PC-9 (cell line): ENCODE measurements at places on chromosomes 6 and 20. TPM values are rescaled to one million over a fixed set of nuclear protein-coding genes. Genes with fewer than 3 reads are reported as not detected.

DNA sequence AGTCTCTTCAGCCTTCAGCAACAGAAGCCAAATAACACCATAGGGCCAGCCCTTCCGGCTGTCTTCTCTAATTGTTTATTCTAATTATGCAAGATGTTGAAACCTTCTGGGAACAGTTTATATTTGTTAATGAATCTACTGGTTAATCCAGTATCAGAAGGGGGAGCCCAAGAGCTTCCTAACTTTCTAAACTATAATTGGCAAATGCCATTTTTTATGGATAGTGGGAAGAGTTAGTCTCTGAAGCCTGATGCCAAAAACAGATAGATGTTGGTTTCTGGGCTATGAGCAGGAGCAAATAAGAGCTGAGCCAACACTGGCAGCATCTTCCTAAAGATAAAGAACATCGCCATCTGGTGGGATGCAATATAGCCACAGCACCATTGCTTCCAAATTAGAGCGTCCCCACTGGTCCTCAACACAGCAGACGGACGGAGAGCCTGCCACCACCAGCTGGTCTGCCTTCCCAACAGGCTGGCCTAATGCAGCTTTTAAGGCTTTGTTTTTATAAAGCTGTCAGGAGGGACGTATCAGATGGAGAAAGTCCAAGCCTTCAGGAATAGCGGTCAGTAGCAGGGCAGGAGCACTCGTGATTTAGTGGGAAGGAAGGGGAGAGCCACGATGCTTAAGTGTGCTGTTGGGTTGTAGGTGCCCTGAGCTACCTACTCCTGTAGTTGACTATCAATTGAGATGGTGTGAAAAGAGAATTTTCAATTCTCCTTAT lies 118.8 kb downstream of the RALGAPA2 start:
- no peaks in the 10 kb centered on the region for H3K4me1 ChIP-seq
- no peaks in the 10 kb centered on the region for H3K27me3 ChIP-seq
- H3K4me3 ChIP-seq, result no peak overlapping the region
- DNase-seq, result peak; percentile 8

DNA sequence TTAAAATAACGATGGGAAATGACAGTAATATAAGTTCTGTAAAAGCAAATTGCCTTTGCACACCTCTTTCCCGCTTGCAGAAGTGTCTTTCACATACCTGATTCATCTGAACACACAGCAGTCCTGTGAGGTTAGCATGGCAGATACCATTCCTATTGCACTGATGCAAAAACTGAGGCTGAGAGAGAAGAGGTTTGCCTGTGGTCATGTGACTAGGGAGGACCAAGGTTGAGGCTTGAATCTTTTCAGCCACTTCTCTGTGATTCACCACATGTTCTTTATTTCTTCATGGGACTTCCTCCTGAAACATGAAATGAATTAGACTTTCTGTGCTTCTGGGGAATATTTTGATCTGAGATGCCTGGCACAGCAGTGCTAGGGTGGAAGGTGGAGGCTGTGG lies 92.9 kb downstream of the VEGFA start:
- no peak overlapping the region for H3K4me3 ChIP-seq
- no peak for DNase-seq
- no peak overlapping the region for H3K27ac ChIP-seq
- H3K27me3 ChIP-seq, result no peaks in the 10 kb centered on the region
- H3K36me3 ChIP-seq, result no peaks in the 10 kb centered on the region
- H3K4me1 ChIP-seq, result no peaks in the 10 kb centered on the region

GRCh38 chr6:104253236-104253635 lies 606.5 kb downstream of the HACE1 start:
- no peaks in the 10 kb centered on the region for H3K27me3 ChIP-seq
- peak; percentile 81 for DNase-seq
- peak overlapping the region; percentile 72 for H3K27ac ChIP-seq
- H3K4me1 ChIP-seq, result peaks cover 34% of the 10 kb centered on the region

Gene TDRD6
- total RNA-seq, result 0.23 and 0.57 TPM in 2 replicates

GRCh38 chr6:71031912-71032311 lies 75.1 kb upstream of the B3GAT2 start:
- H3K4me3 ChIP-seq, result no peak overlapping the region
- H3K27ac ChIP-seq, result no peak overlapping the region
- no peak for DNase-seq
- H3K4me1 ChIP-seq, result no peaks in the 10 kb centered on the region
- no peaks in the 10 kb centered on the region for H3K27me3 ChIP-seq
- no peaks in the 10 kb centered on the region for H3K36me3 ChIP-seq

GRCh38 chr6:37265860-37266259 lies 7.9 kb upstream of the TMEM217 start:
- H3K27me3 ChIP-seq, result no peaks in the 10 kb centered on the region
- no peak overlapping the region for H3K4me3 ChIP-seq
- H3K36me3 ChIP-seq, result 0 out of 2 replicates have a peak, but pooled peaks cover 10% of the 10 kb centered on the region
- H3K4me1 ChIP-seq, result no peaks in the 10 kb centered on the region

GRCh38 chr6:81769824-81770223 lies 17.3 kb upstream of the TENT5A start:
- H3K4me3 ChIP-seq, result no peak overlapping the region
- H3K36me3 ChIP-seq, result no peaks in the 10 kb centered on the region
- no peak for DNase-seq
- H3K27ac ChIP-seq, result no peak overlapping the region

Gene LY86
- not detected in 2 replicates for total RNA-seq

GRCh38 chr20:1448081-1448620 lies 18.5 kb downstream of the NSFL1C start:
- H3K27ac ChIP-seq, result no peak overlapping the region
- DNase-seq, result no peak
- H3K27me3 ChIP-seq, result no peaks in the 10 kb centered on the region
- H3K36me3 ChIP-seq, result peaks cover 58% of the 10 kb centered on the region

GRCh38 chr6:147983581-147984366 lies 358.9 kb upstream of the SASH1 start:
- no peak overlapping the region for H3K4me3 ChIP-seq
- no peaks in the 10 kb centered on the region for H3K4me1 ChIP-seq
- no peak for DNase-seq

Gene MTFR2
- total RNA-seq, result 10.5 and 12.6 TPM in 2 replicates

GRCh38 chr6:50822078-50822476 lies 3.4 kb downstream of the TFAP2B start:
- DNase-seq, result no peak
- H3K4me3 ChIP-seq, result no peak overlapping the region
- peaks cover 25% of the 10 kb centered on the region; the same call in 1 of the 2 replicates for H3K27me3 ChIP-seq
- no peaks in the 10 kb centered on the region for H3K36me3 ChIP-seq

- DNase-seq, result no peak
- no peak overlapping the region for H3K27ac ChIP-seq
- peaks cover 6% of the 10 kb centered on the region; the same call in 1 of the 2 replicates for H3K27me3 ChIP-seq
- H3K36me3 ChIP-seq, result no peaks in the 10 kb centered on the region
These were observed 17.4 kb upstream of the MPC1 start for GRCh38 chr6:166400181-166400580.

GRCh38 chr20:5913166-5913565 lies 37.2 kb downstream of the TRMT6 start:
- H3K4me1 ChIP-seq, result no peaks in the 10 kb centered on the region
- peaks cover 65% of the 10 kb centered on the region for H3K27me3 ChIP-seq
- no peak overlapping the region for H3K27ac ChIP-seq
- H3K4me3 ChIP-seq, result no peak overlapping the region
- no peaks in the 10 kb centered on the region for H3K36me3 ChIP-seq
- DNase-seq, result no peak

- no peaks in the 10 kb centered on the region for H3K36me3 ChIP-seq
- no peak overlapping the region for H3K4me3 ChIP-seq
- H3K4me1 ChIP-seq, result no peaks in the 10 kb centered on the region
- H3K27ac ChIP-seq, result no peak overlapping the region
These were observed 53.4 kb downstream of the TRAF3IP2 start for GRCh38 chr6:111552241-111552744.

Gene MUCL3
- not detected in 2 replicates for total RNA-seq

GRCh38 chr6:125107896-125108295 lies 45.7 kb upstream of the TPD52L1 start:
- H3K27ac ChIP-seq, result no peak overlapping the region
- H3K4me1 ChIP-seq, result peaks cover 7% of the 10 kb centered on the region
- peak; percentile 27 for DNase-seq
- no peaks in the 10 kb centered on the region for H3K36me3 ChIP-seq

GRCh38 chr6:145309842-145310535 lies 425.3 kb downstream of the EPM2A start:
- no peak for DNase-seq
- no peak overlapping the region for H3K27ac ChIP-seq
- no peaks in the 10 kb centered on the region for H3K27me3 ChIP-seq
- H3K36me3 ChIP-seq, result no peaks in the 10 kb centered on the region
- H3K4me3 ChIP-seq, result no peak overlapping the region
- H3K4me1 ChIP-seq, result no peaks in the 10 kb centered on the region

GRCh38 chr6:31690231-31691077 lies 9.6 kb upstream of the LY6G5C start:
- no peaks in the 10 kb centered on the region for H3K36me3 ChIP-seq
- H3K27ac ChIP-seq, result no peak overlapping the region
- no peak overlapping the region for H3K4me3 ChIP-seq

GRCh38 chr20:17109307-17109706 lies 117.5 kb upstream of the PCSK2 start:
- H3K27ac ChIP-seq, result no peak overlapping the region
- no peak overlapping the region for H3K4me3 ChIP-seq
- no peaks in the 10 kb centered on the region for H3K36me3 ChIP-seq
- H3K27me3 ChIP-seq, result 0 out of 2 replicates have a peak, but pooled peaks cover 6% of the 10 kb centered on the region

Gene SAMD3
- not detected in 2 replicates for total RNA-seq

DNA sequence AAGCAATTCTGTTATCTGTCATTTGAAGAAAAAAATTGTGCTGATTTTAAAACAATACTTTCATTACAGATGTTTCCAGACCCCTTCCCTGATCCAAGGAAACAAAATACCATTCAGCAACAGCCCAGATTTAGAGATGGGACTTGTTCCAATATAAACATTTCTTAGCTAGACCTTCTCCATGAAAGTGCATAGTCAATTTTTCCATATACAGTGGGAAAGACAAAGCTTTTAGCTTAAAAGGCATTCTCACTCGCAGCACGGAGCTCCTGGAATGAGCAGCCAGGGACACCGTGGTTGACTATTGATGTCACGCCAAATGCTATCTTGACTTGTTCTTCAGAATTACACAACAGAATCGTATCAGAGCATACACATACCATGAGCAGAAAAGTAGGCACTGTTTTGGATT lies 21.5 kb downstream of the LAMA4 start:
- no peak for DNase-seq
- H3K27me3 ChIP-seq, result no peaks in the 10 kb centered on the region

Gene SLC17A9
- 0.20 and 0.22 TPM in 2 replicates for total RNA-seq

GRCh38 chr20:8152183-8152582 lies 20.1 kb downstream of the PLCB1 start:
- no peak overlapping the region for H3K4me3 ChIP-seq
- no peaks in the 10 kb centered on the region; the same call in 1 of the 2 replicates for H3K4me1 ChIP-seq
- H3K27ac ChIP-seq, result no peak overlapping the region
- DNase-seq, result no peak
- H3K36me3 ChIP-seq, result no peaks in the 10 kb centered on the region

Gene TBC1D32
- total RNA-seq, result 12.0 and 14.0 TPM in 2 replicates

DNA sequence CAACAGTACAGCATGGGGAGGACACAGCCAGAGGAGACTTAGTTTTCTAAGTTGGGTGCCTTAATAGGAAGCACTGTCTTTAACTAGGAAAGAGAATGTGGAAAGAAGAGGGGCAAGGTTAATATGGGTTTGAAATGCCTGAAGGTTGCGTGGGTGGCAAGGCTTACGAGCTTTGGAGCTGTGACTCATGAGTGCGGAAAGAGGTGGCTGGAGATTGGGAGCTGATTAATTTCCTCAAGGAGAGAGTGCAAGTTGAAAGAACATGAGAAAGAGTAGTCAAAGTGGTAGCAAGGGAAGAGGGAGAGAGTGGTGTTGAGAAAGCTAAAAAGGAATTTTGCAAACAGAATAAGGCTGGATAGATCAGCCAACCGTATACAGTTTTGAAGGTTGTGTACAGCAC lies 315.1 kb upstream of the PRND start:
- H3K27ac ChIP-seq, result no peak overlapping the region
- no peak overlapping the region for H3K4me3 ChIP-seq
- peaks cover 13% of the 10 kb centered on the region; the same call in 1 of the 2 replicates for H3K27me3 ChIP-seq
- no peak for DNase-seq
- no peaks in the 10 kb centered on the region for H3K4me1 ChIP-seq
- H3K36me3 ChIP-seq, result no peaks in the 10 kb centered on the region

- H3K27me3 ChIP-seq, result no peaks in the 10 kb centered on the region
- H3K4me3 ChIP-seq, result no peak overlapping the region
These were observed 1513.4 kb upstream of the DEFB115 start for GRCh38 chr20:29744071-29744470.

DNA sequence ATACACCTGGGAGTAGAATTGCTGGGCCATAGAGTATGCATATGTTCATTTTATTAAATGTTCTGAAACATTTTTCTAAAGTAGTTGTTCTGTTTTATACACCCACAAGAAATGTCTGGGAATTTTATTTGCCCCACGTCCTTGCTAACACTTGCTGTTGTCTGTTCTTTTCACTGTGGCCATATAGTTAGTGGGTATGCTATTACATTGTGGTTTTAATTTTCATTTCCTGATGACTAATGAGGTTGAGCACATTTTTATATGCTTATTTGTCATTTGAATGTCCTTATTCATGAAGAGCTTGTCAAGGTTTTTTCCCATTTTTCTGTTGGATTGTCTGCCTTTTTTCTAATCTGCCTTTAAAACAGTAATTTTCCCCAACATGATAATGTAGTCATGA lies 41.5 kb upstream of the TGM3 start:
- H3K4me3 ChIP-seq, result no peak overlapping the region
- DNase-seq, result no peak
- H3K36me3 ChIP-seq, result no peaks in the 10 kb centered on the region
- H3K27ac ChIP-seq, result no peak overlapping the region
- peaks cover 19% of the 10 kb centered on the region; the same call in 1 of the 2 replicates for H3K27me3 ChIP-seq
- no peaks in the 10 kb centered on the region for H3K4me1 ChIP-seq

DNA sequence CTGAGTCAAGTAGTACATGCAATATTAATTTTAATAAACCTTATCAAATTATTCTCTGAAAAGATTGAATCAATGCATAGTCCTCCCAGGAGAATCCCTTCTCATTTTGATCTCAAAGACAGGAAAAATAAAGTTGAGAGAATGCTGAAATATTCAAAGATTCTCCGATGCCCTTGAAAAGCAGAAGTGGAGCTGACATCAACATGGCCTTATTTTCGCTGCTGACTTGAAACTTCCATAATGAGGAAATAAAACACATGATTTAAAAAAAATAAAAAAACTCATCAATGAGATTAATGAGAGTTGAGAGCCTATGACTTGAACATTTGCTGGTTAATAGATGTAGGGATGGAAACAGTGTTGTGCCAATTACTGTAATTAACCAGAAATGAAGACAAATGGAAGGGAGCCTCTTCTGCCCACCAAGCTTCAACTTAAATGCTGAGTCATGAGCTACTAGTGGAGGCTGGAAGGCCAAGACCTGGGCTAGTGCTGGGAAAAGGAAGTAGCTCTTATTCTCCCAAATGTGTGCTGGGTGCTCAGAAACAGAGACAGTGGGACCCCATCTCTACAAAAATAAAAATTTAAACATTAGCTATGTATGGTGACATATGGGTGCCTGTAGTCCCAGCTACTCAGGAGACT lies 139.9 kb downstream of the BFSP1 start:
- peaks cover 48% of the 10 kb centered on the region for H3K27me3 ChIP-seq
- DNase-seq, result no peak
- no peaks in the 10 kb centered on the region for H3K4me1 ChIP-seq

GRCh38 chr6:166776571-166776970 lies 149.5 kb upstream of the RPS6KA2 start:
- no peaks in the 10 kb centered on the region for H3K36me3 ChIP-seq
- no peaks in the 10 kb centered on the region for H3K4me1 ChIP-seq
- DNase-seq, result no peak
- H3K27me3 ChIP-seq, result peaks cover 3% of the 10 kb centered on the region; the same call in 1 of the 2 replicates
- no peak overlapping the region for H3K27ac ChIP-seq
